ENCODE measurements at places on chromosomes 2 and 18.

- DNase-seq: peak; percentile 63
Measured at GRCh38 chr2:106542746-106543359, 55.7 kb downstream of the CD8B2 start.

DNA sequence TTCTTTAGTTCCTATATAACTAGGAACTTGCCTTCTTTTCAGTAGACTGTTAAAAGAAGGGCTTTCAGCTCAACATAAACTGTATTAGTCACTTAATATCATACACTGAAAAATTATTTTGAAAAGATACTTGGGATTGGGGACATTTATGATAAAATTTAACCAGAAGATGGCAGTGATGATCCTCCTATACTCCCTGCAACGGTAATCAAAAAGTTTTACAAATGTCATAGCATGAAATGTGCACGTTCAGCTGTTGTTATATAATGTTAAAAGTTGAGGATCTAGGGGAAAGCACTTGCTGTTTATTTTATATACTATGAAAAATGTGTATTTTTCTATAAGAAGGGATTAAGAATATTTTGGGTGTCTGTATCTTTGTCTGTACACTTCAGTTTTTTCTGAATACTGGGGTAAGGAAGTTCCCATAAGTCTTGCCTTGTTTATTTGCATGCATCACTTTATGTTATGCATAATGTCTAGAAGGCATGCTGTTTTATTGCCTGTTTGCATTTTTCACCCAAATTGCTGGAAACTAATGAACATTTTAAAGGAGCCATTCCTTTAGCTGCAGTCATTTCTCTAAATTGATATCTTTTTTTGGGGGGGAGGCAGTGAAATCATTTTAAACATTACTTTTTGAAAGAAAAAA is 19.0 kb downstream of the DYNC1I2 start:
- peak; percentile 16 for DNase-seq

- no peak for DNase-seq
Measured at GRCh38 chr18:37285825-37286224, 279.8 kb downstream of the CELF4 start.

DNA sequence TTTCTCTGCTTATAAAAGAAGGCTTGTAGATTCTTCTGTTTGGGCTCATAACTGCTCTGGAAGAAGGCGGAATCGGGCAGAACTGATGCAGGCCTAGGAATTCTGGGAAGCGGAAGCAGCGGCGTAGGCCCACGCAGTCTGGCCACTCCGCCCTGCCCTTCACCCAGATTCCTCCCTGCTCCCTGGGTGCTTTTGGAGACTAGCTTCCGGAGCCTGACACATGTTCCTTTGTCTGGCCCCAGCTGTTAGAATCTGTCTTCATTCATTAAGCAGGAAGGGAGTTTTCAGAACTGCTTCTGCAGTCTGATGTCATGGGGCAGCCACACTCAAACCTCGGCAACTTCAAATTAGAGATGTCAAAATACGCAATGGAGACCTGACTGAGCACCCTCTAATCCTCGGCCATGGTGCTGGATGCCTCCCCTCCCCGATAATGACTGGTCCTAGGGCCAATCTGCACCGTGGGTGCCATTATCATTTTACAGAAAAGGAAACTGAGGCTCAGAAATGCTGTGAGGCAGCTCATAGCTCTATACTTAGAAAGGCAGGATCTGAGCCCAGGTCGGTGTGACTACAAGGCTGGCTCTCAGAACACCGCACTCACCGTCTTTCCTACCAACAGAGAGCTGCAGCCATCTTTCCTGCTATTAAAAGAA is 275.7 kb downstream of the MYCN start:
- no peak for DNase-seq

DNA sequence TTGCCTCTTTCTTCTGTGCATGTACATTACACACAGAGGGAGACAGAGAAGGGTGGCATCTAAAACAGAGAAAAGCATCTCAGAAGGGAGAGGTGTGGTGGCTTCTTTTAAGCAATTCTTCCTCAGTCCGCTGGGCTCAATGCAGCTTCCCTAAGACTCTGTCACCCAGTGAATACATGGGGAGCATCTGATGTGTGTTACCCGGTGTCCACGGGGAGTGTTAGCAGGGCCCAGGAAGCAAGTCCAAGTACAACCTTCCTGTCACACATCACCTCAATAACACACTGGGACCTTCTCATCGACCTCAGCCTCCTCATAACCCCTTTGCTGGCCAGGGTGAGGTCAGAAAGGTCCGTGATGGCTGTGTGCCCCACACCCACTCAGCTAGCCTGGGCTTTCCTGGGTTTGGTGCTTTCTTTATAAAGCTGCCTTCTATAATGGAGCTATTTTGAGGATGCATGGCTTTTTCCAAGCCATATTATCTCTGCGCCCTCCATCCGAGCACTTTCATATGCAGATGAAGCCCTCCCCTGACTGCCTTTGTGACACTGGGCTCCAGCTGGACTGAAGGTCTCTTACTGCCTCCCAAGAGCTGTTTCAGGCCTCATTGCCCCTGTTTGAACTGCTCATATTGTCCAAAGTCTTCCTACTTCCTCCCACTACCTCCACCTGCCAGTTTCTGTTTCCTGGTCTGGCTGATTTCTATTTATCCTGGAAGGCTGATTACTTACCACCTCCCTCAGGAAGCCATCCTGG is 21.4 kb downstream of the TNFRSF11A start:
- DNase-seq: no peak

DNA sequence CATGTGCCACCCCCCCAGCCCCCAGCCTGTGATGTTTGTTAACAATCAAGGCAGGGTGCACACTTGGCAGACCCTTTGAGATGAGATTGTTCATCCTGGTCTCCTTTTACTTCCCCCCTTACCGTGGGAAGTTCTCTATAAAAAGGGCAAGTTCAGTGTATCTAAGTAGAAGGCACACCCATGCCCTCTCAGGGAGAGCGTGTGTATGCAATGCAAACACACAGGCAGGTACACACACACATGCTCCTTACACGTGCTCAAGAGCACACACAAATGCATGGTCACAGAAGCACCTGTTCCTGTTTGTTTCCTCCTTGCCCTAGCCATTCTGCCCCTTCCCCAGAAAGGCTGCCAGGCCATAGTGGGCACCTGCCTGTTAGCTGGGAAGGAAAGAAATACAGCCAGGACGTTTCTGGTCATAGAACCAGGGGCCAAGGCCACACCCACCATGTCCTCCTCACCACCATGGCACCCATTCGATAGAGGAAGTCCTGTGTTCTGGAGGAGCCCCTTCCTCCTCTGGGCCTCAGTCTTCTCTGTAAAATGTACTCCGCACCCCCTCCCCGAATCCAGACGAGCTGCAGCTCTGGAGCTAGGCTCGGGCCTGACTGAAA is 3.1 kb downstream of the ATOH8 start:
- no peak for DNase-seq

DNA sequence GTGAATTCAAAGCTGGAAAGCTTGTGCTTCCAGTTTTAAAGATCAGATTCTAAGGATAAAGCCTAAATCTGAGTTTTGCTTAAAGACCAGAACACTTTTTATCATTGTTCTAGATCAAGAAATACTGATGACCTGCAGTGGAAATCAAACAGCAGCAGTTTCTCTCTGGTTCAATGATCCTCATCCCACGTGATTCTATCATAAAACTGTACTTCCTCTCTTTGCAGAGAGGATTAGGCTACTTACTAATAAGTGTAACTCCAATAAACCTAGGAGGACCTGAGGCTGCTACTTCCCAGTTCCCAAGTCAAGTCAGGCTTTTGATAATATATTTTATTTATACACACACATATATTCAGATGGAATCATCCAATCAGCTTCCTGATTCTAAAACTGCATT is 81.9 kb downstream of the TCF4 start:
- no peak for DNase-seq

- no peak for DNase-seq
Measured at GRCh38 chr18:3074087-3074486, 61.1 kb upstream of the LPIN2 start.

- DNase-seq: no peak
Measured at GRCh38 chr2:232460171-232460570, 4.2 kb downstream of the ALPI start.

DNA sequence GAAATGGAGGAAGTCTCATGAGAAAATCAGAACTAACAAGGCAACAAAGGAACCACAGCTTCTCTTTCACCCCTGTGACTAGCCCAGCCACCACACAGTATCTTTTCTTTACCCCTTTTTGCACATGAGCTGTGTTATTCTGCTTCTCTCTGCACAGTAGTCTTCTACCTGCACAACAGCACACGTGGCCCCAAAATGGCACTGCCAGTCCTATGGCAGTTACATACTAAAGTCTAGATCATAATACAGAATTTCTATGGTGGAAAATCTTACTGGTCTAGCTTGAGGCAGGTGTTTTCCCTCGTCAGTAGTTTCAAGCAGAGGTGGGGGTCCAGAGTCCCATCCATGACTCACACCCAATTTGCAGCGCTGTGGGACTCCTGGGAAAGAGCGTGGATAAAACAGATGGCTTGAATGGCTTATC is 177.7 kb downstream of the DIS3L2 start:
- DNase-seq: no peak

DNA sequence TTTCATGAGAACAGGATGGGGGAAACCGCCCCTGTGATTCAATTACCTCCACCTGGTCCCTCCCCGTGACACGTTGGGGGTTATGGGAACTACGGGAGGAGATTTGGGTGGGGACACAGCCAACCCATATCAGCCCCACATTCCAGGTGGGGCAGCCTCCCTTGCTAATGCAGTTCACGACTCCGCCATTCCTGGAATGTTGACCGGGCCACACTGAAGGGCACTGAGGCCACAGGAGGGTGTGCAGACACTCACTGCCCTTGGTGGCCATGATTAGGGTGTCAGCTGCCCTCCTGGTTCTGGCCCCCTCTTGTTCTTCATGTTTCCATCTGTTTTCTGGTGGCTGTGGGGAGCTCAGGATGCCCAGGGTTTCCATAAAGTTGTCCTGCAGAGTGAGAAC is 176.3 kb downstream of the TWIST2 start:
- DNase-seq: no peak

GRCh38 chr2:165420231-165420630 is 49.3 kb upstream of the CSRNP3 start:
- no peak for DNase-seq

- no peak for DNase-seq
Measured at GRCh38 chr2:240300840-240301239, 134.6 kb upstream of the GPC1 start.

GRCh38 chr18:7733642-7734041 is 166.5 kb downstream of the PTPRM start:
- no peak for DNase-seq

GRCh38 chr2:33146102-33146501 is 199.3 kb downstream of the LTBP1 start:
- DNase-seq: no peak

GRCh38 chr2:170571612-170572011 is 143.5 kb upstream of the SP5 start:
- no peak for DNase-seq

GRCh38 chr2:231679908-231680284 is 28.4 kb upstream of the PTMA start:
- DNase-seq: no peak

DNA sequence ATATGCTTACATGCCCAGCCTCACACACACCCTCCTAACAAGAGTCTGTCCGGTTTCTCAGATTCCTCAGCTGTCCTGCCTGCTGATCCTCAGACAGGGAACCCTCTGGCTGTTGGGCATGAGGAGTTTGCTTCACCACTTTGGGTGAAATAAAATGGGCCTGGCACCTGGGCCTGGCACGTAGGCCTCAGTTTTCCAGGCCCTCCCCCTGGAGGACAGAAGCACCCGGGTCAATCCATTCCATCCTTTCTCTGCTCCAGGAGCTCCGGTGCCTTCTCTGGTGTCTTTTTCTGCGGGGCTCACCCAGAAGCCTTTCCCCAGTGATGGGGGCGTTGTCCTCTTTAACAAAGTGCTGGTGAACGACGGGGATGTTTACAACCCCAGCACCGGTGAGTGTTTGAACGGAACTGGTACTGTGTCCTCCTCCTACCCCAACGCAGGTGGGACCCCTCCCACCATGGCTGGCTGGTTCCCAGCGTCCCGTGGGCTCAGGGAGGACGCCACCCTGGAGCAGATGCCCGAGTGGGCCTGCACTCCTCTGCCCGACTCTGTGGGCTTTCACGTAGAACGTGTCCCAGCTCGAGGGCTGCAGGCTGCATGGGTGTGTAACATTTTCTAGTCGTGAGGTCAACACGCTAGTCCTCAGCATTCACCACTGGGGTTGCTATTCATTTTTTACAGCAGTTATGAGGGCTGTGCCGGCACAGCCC is 62.8 kb downstream of the EMILIN2 start:
- DNase-seq: no peak

- DNase-seq: no peak
Measured at GRCh38 chr2:174263997-174264396, 15.7 kb upstream of the OLA1 start.

DNA sequence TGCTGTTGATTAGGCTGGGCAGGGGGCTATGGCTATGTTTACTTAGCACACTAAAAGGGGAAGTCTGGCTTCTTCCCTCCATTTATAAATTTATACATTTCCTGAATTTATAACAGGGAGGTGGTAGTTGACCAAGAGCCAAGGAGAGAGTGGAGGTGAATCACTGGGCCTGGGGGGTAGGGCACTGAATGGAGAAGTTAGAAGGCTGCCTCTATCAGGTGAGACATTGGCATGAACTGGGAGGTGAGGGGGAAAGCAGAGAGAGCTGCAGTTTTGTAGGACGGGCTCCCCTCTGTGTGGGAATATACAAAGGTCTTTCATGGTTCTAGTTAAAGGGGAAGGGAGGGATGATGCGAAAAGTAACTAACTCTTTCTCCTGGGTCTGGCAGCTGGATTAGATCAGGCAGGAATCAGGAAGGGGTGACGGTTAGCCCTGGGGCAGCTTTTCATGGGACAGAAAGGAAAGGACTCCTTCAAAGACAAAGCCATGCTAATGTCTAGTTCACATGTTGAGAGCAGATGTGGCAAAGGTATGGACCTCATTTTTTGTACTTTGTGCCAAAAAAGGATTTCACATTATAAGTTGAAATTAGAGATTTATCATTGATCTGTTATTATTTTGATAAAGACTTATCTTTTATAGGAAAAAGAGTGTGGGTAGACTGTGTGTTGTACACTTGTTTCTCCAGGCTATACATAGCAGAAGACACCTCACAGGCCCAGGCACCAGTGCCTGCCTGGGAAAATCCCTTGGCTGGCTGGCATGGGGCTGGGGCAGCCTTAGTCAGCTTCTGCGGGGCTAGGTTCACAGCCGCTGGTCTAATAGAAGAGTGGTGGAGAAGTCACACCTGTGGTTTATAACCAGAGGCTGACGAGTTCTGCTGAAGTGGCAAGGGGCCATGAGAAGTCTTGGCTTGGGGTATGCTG is 158.7 kb downstream of the CLIP4 start:
- DNase-seq: no peak

GRCh38 chr2:141554810-141555209 is 576.0 kb downstream of the LRP1B start:
- DNase-seq: peak; percentile 32

- DNase-seq: peak; percentile 61
Measured at GRCh38 chr2:9720352-9721093, 89.7 kb upstream of the YWHAQ start.

DNA sequence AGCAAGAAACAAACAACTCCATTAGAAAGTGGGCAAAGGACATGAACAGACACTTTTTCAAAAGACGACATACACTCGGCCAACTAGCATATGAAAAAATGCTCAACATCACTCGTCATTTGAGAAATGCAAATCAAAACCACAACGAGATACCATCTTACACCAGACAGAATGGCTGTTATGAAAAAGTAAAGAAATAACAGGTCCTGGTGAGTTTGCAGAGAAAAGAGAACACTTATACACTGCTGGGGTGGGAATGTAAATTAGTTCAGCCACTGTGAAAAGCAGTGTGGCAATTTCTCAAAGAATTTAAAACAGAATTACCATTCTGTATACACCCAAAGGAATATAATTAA is 130.5 kb downstream of the PLCL1 start:
- DNase-seq: no peak

All from NCI-H2081 (cell line).